ENCODE measurements at places on chromosomes 2 and 18. TPM values are rescaled to one million over a fixed set of nuclear protein-coding genes. Genes with fewer than 3 reads are reported as not detected.

The RAB6D gene
- not detected for total RNA-seq

The RSAD2 gene
- 0.15 TPM for total RNA-seq

The IL36G gene
- not detected for total RNA-seq

The BUB1 gene
- total RNA-seq, result 49.0 TPM

The SULT1C4 gene
- not detected for total RNA-seq

The IL1R2 gene
- 1.5 TPM for total RNA-seq
